Suppressor macrophage (primary cell): ENCODE measurements at places on chromosomes 1 and 21.
A peak's percentile ranks its signal among the peaks of the same experiment; 100 is the strongest.

DNA sequence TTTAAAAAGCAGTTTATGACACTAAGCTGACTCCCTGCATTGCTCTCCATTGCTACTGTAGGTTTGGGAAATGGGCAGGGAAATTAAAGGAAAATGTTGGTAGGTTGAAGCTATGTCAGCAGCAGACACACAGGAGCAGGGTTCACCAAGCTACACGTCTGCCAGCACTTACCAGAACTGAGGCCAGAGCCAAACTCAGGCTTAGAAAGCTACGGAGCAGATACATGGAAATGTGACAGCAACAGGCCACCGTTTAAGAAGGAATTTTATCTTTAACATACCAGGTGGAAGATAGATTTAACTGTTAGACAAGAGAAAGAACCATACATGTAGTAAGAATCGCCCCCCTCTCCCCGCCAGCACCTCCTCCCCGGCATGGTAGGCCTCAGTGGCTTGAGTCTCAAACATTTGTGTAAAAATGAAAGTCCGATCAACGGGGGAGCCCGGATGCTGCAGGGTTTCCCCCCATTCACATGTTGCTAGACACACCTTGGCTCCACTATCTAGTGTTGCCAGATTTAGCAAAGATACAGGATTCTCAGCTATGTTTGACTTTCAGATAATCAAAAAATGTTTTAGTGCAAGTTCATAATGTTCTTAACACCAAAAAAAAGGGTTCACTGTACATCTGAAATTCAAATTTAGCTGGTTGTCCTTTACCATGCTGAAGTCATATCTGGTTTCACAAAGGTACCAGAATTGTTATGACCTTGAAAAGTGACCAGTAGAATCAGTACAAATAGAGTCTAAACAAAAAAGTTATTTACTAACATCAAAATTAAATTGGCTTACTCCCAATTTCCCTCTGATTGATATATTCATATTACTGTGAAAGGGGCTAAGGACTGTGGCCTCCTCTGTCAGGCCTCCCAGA, 6.7 kb downstream of the OR2T11 start:
- no peak for DNase-seq

- DNase-seq, result no peak
These were observed 338.6 kb downstream of the TBX15 start for GRCh38 chr1:118649369-118650106.

DNA sequence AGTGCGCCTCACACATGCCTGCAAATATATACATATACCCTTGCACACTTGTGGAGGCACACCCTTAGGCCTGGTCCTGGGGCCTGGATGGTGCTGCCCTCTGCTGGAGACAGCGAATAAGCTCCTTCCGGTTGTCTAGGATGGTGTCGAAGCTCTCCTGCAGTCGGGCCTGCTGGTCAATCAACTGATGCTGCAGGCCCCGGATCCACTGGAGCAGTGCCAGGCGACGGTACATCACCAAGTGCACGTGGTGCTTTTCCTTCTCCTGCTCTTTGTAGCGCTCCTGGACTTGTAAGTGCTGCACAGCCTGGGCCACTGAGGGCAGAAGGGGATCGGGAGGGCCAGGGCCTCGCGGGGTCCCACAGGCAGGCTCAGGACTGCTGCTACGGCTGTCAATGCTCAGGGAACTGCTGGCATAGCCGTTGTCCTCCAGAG, 3.1 kb downstream of the C1orf216 start:
- peak; percentile 81 for DNase-seq

DNA sequence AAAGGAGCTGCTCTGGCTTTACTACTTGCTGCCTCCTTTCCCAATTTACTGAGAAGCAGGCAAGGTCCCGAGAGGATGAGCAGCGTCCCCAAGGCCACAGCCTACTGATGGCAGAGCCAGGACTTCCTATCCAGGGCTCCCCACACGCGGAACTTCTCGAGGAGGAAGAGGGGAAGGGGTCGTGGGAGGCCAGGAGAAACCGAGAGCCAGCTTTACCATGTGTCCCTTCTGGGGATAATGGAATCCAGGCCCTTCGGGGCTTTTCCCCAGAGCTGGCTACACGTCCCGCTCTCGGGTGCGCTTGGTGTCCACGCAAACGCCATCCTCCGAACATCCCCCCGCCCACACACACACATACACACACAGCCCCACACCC, 4.3 kb upstream of the CCN1 start:
- peak; percentile 16 for DNase-seq

DNA sequence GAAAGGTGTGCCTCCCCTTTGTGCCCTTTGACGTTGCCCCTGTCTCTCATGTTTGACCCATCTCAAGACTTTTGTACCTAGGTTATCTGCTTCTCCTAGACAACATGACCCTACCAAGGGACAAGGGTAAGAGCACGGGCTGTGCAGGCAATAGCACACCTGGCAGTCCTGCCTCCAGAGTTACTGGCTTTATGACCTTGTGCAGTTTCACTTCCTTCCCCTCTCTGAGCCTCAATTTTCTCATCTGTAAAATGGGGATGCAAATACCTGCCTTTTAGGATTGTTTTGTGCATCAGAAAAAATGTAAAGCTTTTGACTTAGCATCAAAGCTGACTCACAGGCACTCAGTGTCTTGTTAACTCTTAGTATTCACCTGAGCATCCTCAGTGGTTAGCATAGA, 36.4 kb downstream of the ELK4 start:
- no peak for DNase-seq

DNA sequence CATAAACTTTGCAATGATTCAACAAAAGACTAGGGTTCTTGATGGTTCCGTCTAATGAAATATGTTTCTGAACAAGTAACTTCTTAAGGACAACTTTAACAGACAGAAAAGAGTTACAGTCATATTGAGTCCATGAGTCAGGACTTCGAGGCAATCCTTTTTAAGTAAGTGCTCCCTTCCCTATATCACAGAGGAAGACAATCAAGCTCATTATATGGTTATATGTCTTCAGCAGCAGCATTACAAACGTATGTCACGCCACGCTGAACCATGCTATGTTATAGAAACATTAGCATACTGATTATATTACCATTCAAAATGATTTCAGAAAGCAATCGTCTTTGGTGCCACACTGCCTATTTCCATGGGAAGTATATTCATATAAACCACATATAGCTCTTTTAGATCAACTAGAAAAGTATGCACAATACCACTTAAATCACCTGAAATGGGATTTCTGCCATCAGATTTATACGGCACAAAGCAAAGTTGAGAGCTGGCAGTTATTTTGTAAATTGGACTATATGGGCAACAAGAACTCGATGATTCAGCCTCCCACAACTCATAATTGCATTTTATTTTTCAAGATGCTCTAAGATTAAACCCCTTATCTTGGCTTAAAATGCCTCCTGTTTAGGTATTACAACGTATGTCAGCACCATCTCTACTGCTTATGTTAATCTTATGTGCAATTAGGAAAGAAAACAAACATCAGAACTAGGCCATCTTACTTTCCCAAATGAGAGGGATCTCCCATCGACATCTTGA, 111.3 kb upstream of the SAMSN1 start:
- no peak for DNase-seq

GRCh38 chr1:15577691-15578090, 7.2 kb downstream of the AGMAT start:
- DNase-seq, result no peak

DNA sequence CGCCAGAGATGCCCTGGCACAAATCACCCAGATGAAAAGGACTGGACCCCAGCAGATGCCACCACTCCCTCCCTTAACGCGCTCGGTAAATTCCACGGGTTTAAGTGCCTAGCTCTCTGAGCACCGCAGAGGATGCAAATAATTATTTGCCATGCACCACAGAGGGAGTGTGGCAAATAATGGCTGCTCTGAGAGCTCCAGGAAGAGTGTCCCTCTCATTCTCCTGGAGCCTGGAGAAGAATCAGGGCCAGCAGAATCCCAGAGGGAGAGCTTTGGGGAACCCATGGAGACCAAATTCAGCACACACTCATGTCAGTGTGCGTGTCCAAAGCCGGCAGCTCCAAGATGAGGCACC, 667 bp downstream of the HHIPL2 start:
- no peak for DNase-seq

- no peak for DNase-seq
These were observed 35.7 kb downstream of the PTGFR start for GRCh38 chr1:78526496-78526895.

DNA sequence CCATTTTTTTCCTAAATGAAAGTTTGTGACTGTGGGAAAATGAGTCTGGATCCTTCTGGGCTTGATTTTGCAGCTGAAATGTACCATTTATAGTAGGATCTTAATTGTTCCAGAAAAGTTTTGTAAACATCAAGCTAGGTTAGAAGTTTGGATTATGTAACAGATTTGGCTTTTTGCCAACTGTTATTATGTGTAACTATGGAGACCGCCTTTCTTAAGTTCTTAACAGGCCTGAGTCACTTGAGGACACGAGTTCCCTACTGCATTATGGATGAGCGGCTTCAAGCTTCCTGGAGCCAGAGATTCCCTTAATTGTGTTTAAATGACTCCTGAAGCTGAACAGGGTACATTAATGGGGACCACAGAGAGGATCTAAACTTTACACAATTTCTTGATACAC, 22.2 kb downstream of the SLC25A33 start:
- DNase-seq, result peak; percentile 92

DNA sequence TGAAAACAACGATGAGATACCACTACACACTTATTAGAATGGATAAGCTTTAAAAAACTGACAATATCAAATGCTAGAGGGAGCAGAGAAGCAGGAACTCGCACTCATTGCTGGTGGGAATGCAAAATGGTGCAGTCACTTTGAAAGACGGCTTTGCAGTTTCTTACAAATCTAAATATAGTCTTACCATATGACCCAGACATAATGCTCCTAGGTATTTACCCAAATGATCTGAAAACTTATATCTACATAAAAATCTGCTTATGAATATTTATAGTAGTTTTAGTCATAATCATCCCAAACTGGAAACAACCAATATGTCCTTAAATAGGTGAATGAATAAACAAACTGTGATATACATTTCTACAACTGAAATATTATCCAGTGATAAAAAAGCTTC, 430.9 kb downstream of the MATN1 start:
- no peak for DNase-seq

- DNase-seq, result no peak
These were observed 174.7 kb upstream of the PKN2 start for GRCh38 chr1:88509379-88509778.

DNA sequence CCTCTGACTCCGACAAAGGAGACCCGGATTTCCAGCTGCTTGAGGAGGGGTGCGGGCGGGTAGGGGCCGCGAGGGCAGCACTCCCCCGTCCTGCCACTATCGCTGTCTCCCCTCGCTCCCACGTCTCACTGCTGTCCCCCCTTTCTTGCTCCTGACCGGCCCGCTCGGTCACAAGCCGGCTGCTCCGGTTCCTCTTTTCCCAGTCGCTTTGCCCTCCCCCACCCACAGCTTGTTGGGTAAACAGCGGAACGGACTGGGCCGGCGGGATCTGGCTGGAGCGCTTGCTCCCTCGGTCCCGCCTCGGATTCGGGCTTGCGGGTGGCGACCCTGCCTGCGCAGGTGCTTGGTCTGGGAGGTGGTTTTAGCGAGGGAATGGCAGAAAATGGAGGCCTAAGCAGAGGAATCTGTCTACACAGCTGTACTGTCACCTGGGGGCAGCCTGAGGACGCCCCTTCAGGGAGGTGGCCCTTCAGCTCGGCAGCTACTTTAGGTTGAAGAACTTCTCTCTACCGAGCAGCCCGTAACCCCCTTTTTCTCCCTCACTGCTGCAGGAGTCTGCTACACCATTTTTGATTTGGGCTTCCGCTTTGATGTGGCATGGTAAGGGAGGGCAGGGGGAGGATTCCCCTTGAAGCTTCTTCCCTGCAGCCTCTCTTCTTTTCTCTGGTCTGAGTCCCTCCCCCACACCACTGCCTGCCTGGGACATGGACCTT, 645 bp downstream of the ATP6V0B start:
- DNase-seq, result peak; percentile 93

DNA sequence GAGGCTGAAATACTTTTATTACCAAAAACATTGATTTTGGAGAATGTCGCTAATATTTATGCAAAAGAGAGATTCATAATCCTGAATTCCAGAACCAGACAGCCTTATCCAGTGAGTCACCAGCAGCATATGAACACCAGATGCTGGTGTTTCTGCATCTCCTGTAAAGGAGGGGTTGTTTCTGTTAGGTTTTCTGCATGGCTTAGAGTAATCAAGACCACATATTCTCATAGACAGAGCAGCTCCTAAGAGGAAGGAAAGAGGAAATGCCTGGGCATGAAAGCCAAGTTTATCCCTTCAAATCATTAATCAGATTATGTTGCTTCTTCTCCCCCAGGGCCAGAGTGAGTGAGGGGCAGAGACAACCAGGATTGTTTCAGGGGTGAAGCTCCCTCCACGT, 86.2 kb downstream of the NGF start:
- DNase-seq, result no peak

DNA sequence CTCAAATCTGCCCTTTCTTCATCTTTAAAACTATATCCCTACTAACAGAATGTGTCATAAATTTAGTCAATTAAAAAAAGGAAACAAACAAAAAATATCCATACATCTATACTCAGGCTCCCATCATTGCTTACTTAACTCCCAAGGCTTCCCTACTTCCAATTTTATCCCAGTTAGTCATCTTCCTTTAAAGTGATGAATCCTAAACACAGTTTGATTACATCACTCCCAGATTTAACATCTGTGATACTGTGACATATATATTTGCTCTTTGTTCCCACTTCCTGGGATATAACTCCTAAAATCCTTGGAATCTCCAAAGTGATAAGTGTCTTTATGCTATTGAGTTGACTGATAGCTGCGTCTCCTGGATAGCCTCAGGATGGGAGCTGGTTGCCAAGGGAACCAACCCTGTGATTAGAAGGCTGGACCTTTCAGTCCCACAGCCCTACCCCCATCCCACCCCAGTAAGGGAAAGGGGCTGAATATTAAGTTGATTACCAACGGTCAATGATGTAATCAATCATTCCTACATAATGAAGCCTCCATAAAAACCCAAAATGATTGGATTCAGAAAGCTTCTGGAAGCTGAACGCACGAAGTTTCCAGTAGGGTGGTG, 21.6 kb downstream of the GLMN start:
- no peak for DNase-seq

DNA sequence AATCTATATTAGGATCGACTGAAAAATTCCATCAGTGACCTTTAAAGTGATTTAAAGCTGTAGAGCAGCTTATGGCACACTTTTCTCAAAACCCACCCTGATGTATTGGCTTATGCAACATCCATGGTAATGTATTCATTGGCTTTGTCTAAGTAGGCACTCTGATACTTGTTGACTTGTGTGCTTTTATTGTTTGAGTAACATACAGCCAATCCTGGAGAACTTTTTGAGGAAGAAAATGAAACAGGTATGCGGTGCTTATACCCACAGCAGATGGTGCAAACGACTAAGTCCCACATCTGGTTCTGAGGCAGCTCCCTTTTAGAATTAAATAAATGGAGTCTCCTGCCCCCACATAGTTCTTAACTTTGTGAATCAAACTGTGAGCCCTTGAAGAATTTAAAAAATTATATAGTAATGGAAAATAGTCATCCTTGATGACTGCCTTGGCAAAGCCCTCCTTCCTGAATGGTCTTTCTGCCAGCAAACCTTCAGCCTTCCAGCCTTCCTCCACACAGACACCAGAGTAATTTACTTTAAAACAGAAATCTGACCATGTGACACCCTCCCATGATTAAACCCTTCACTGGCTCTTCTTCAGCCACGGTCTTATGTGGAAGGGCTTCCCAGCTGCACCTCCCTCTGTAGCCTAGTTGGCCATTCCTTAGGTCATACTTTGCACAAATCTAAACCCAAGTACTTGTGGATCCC, 116.0 kb downstream of the BCAR3 start:
- DNase-seq, result no peak
